ENCODE measurements at places on chromosomes 4 and X.

DNA sequence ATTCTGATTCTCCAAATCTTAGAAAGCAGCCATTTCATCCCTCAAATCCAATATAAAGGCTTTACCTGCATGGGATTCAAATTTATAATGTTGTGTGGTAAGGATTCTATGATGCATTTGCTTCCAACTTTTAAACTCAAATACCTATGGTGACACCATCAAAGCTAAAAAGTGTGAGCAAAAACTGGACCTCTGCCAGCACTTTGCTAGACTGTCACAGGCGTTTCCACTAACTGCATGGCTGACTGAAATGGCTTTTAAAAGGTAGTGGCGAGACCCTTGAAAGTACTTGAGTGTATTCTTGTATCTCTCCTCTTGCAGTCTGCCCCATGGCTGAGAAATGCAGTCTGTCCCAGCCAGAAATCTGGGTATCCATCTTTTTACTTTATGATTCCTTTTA is 169.4 kb downstream of the AMELX start:
- no peak for DNase-seq

DNA sequence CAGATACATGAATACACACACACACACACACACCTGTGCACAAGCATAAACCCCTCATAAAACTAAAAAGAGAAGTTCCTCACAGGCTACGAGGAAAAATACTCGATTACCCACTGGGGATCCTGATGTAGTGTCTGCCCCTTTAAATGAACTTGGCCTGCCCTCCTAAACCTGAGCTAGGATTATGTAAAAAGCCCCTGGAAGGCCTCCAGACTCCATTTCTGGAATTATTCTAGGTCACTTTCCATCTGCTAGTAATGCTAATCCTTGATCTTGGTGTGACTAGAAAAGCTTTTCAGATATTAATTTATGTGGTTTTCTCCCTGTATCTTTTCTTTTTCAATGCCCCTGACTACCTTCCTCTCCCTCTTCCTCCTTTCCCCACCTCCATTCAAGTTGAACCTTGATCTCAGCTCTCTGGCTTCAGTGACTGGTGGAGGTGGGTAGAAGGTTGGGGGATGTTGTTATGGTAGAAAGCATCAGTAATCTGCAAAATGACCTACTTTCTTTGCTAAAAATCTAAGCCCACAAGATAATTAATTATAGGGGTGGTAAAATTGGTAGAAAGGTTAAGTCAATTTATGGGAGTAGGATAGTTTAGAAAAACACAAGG is 25.5 kb upstream of the ZNF330 start:
- DNase-seq = no peak

GRCh38 chrX:69362354-69362753 is 141.8 kb upstream of the NALF2 start:
- peak; percentile 10 for DNase-seq

GRCh38 chrX:52082578-52082977 is 13.6 kb upstream of the MAGED4B start:
- peak; percentile 19 for DNase-seq

DNA sequence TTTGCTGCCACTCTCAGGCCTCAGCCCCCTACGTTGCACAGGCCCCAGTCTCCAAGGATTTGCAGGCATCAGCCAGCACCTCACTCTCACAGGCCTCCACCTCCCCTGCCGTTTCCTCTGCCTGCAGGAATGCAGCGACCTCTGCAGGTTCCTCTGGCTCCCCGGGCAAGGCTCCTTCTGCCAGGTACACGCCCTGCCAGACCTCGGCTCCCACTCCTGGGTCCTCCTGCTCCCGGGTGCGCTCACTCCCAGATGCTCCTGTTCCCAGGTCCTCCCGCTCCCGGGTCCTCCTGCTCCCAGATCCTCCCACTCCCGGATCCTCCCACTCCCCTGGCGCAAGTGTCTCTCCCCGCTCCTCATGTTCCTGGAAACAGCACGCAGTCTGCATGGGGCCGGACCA is 144.4 kb upstream of the RADX start:
- no peak for DNase-seq

- no peak for DNase-seq
These were observed 1.9 kb downstream of the SOWAHD start for GRCh38 chrX:119760026-119760877.

DNA sequence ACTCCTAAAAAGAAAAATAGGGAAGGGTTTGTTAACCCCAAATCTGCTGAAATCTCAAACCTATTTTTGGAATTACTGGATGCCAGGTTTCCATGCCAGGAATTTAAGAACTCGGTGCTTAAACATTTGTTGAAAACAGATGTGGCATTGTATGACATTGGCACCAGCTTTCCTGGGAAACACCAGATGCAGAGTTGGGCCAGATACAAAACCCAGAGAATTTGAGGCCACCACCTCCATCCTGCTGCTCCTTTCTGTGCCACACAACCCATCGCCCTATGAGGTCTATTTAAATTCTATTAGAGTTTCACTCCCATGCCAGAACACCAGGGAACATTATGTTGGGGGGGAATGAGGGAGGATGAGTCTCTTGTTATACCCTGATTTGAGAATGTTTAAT is 71.7 kb downstream of the ARAP2 start:
- no peak for DNase-seq

GRCh38 chrX:13898083-13898482 is 81.2 kb upstream of the GPM6B start:
- peak; percentile 14 for DNase-seq

DNA sequence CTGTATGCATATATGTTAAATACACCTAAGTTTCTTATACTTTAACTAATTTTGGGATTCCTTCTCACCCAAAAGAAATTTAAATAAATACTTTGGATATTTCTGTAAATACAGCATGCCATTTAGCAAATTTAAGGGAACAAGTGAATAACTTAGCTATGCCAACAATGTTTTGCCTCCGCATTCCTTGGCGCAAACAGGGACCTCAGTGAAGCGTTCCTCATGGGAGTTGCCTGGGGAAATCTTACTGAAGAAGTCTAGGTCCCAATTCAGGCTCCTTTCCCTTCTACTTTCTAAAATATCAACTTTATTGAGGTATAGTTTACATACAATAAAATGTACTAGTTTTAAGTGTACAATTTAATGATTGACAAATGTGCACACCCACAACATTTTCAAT is 25.0 kb downstream of the COL4A5 start:
- DNase-seq = no peak

DNA sequence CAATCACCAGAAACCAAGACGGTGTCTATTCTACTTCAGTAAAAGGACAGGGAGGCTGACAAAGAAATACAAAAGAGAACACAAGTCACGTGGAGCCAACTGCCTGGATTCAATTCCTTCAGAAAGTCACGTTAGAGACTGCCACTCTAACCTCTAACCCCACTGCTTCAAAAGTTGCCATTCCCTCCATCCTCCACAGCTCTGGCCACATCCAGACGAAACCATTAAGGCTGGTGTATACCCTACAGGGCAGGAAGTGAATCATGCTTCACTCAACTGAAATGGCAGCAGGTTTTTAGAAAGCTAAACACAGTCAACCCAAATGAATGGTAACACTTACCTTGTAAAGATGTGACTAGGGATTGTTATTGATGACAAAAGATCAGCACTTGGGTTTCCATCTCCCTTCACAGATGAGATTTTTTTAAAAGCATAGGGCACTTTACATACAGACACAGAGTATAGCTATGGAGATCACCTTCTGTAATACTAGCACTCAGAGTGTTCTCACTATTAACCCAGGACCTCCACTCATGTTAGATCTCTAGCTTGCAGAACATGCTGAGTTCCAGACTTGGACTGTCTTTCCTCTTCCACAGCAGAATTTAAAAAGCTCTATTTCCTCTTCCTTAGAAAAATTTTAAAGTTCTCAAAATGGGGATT is 37.4 kb downstream of the MAML3 start:
- DNase-seq = no peak

DNA sequence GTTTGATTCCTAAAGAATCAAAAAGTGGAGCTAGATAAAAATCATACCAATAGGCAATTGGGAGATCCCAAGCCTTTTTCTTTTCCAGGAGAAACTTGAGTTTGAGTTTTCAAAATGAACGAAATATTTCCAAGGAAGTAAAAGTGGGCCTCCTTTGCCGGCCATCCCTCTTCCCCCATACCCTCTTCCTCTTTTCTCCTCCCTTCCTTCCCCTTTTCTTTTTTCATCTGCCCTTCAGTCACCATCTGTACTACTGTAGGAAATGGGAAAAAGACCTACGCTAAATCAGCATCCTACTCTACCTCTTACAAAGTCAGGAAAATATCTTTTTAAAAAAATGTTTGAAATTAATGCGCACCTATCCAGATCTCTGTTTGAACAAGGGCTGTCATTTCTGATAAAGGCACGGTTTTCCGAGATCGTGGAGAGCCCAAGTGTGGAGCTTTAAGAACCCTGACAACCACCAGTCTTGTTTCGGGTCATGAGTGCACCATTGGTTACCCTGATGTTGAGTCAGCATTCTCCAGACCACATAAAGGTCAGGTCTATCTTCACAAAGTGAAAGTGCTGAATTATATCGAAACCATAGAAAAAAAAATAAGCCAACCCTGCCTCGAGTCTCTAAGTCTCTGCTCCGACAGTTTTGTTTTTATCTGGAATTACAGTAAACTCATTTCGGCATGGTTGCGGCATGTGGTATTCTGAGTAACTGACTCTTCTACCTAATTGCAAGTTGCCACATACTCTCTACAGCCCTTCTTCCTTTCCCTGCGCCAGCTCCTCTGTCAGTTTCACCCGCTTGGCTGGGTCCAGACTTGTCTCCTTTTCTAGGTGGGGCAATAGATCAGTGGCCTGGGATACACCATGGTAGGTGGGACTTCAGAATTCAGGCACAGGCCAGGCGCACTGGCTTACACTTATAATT is 140.2 kb upstream of the KLF3 start:
- DNase-seq = no peak

- no peak for DNase-seq
These were observed 15.6 kb downstream of the SRPX2 start for GRCh38 chrX:100659431-100660137.

DNA sequence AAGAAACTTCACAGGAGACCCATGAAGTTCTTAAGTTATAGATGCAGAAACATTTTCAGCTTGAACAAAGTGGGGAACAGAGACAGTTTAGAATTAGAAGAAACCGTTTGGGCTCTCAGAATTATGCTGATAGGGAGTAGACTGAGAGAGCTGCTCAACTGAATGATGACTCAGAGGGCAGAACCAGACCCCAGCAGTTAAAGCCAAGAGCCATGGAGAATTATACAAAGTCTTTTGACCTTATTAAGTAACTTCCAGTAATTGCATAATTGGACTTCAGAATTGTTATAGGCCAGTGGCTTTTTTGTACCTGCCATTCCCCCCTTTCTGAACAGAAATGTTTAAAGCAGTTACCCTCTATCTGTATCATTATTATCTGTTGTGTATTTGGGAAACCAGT is 642.1 kb downstream of the CCSER1 start:
- no peak for DNase-seq

- DNase-seq = no peak
These were observed 435.6 kb downstream of the FAT4 start for GRCh38 chr4:125750399-125750798.

DNA sequence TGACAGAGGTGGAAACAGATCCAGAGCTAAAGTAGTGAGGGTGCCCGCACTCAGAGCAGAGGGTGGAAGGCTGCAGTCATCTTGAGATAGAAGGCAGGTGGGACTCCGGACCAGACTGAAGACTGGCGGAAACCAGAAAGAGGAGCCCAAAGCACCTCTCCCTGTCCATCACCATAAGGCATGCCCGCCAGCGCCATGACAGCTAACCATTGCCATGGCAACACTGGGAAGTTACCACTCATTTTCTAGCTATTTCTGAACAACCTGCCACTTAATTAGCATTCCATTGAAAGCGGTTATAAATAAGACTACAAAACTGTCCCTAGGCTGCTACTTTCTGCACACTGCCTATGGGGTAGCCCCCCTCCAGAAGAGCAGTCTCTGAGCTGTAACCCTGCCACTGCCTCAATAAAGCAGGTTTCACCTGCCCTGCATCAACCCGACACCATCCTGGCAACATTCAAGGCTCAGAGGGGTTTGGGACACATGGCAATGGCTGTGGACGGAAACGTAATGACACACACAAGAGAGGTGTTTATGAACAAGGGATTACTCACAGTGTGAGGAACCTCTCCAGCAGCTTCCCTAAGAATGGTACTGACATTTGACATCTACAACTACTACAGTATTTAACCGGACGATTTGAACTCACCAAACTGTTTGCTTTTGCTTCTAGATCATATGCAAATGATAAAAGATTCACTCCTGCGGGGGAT is 27.8 kb upstream of the FGFBP2 start:
- no peak for DNase-seq

DNA sequence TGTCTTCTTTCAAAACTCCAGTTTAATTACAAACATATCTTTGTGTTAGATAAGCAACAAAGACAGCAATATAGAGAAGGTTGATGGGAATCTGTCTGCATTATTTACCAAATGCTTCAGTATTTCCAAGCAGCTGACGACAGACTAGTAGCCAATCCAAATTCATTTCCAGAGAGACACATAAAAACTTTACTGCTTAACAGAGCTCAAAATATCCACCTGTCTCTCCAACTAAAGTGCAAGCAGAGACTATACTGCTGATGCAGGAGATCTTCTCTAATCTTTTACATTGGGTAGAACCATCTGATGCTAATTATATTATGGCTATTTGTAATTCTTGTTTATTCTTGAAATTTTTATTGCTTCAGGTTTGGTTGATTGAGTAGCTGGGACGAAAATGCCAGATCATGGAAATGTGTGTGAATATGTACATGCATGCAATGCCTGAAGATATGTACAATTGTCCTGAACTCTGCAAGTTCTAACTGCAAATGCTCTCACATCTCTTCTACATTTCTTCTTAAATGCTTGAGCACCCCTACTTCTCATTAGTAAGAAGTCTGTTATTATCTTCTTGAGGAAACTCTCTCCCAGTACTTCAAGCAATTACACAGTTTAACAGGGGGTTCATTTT is 200.0 kb downstream of the PDHA2 start:
- no peak for DNase-seq
